ENCODE measurements at places on chromosomes 7 and 10.

DNA sequence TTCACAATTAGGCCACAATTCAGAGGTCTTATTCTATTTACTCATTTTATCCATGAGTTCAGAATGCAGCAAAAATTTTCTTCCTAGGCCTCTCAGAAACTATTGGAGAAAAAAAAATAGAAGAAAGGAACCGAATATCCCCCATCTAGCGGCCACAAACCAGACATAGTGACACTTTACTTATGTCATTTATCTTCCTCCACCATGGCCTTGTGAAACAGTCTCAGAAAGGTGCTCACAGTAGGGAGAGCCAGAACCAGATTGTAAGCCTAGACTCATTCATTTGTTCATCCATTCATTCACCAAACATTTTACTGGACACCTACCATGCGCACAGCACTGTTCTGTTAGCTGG is 16.0 kb downstream of the CREB3L2 start:
- no peak for DNase-seq

DNA sequence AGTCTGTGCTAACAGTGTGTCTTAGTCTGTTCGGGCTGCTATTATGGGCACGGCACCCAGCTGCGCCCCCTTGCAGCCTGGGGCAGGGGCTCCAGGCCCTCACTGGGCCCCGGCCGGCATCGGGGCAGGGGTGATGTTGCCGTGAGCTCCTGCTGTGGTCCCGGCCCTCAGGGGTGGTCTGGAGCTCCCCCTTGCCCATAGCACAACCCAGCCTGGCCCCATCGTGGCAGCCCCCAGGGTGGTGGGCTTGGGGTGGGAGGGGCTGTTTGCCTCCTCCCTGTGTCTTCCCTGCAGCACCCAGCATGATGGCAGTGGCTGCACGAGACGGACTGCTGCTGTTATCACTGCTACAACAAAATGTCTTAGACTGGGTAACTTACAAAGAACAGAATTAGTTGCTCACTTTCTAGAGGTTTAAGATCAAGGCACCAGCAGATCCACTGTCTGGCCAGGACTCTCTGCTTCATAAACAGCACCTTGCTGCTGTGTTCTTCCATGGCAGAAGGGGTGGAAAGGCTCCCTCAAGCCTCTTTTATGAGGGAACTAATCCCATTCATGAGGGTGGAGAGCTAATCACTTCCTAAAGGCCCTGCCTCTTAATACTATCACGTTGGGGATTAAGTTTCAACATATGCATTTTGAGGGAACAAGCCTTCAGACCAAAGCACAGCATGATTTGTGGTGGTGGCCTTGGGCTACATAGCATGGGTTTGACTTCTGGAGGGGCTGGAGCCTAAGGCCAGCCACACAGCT is 149.5 kb downstream of the SEC23IP start:
- DNase-seq, result no peak

DNA sequence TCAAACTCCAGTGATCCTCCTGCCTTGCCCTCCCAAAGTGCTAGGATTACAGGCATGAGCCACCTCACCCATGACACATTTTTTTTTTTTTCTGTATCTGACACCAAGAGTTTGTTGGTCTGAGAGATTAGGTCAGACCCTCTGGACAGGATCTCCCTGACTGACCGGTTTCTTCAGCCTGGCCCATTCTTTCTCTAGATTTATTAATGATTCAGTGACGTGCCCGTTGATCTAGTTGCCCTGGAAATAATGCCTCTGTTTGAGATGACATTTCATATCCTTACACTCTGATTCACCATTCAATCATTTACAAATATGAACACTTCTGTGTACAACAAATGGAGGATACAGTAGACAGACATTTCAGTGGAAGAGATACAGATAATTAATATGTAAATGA is 1.4 kb upstream of the ZNF212 start:
- no peak for DNase-seq

DNA sequence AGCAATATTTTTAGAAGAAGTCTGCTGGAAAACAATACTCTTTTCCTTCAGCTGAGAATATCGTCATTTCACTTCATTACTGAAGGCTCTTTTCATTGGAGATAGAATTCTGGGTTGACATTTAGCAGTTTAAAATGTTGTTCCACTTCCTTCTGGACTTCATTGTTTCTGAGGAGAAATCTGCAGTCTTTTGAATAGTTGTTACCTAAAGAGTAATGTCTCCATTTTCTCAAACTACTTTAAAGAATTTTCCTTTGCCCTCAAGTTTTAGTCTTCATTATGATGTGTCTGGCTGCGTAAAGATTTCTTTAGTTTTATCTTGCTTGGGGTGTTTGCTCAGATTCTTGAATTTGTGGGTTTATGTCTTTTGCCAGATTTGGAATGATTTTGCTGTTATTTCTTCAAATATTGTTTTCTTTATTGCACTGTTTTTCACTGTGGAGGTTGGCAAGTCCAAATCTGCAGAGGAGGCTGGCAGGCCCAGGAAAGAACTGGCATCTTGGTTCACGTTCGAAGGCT is 136.3 kb downstream of the DNAJB6 start:
- DNase-seq, result no peak

DNA sequence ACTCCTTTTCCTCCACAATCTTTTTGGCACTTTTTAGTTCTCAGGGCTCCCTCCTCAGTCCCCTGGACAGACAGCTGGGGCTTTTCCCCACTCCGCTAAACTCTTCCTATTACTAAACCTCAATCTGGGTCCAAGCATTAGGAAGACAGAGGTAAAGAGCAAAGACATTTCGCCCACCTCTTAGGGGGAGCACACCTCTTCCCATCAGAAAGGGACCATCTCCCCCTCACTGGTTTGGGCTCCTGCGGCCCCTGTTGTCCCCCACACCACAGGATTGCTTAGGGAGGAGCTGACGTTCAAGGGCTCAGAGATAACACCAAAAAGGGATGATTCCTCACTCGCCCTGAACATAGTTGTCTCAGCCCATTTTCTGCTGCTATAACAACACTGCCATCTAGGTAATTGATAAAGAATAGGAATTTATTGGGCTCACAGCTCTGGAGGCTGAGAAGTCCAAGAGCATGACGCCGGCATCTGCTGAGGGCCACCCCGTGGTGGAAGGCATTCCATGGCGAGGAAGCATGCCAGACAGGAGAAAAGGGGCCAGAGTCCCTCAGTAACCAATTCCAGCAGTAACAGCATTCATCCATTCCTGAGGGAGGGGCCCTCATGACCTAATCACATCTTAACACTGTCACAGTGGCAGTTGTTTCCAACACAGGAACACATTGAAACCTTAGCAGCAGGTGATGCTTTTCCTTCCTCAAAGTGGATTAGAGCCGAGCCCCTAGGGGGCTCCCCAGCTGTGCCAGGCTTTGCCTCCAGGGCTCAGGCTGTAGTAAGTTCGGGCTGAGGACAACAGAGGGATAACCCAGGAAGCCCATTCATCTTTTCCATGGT is 209.6 kb downstream of the EBF3 start:
- DNase-seq, result no peak

- DNase-seq, result no peak
These were observed 967 bp upstream of the GLI3 start for GRCh38 chr7:42237811-42238541.

DNA sequence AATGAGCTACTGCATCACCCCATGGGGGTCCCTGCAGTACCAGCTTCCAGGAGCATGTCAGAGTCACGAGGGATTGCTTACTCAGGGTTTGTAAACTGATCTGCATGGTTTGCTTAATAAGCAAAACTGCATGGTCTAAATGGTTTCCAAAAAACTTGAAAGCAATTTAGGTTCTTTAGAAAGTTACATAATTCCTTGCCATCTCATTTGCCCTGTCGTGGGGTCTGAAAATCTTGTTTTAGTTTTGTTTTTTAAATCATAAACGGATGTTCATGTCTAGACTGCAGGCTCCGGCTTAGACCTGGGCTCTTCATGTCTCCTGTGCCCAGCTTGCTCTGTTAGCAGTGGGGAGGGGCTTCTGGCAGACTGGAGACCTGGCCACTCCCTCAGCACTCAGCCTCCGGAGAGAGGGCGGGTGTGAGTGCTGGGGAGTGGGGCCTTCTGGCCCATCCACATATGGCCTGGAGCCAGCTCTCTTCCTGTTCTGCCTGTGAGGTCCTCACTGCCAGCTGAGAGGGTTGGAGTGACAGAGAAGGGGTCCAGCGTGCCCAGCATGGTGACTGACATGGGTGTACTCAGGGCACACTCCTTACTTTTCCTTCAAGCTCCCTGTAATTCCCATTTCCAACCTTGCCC is 17.5 kb downstream of the PRF1 start:
- DNase-seq, result no peak

DNA sequence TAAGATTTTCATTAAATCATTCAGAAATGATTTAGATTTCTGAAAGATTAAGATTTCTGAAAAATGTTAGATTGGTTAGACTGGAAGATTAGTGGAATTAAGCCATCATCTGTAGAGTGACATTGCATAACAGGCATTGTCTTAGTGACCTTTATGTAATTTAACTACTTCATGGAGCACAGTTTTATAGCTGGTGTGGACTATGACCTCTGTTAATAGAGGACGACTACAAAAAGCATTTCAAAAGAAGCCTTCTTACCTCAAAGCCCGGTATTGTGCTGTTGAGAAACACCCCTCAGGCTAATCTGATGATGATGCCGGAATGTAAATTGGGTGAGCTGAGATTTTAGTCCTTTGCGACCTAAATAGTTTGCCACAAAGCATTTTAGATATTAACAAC is 55.6 kb downstream of the GALNT11 start:
- no peak for DNase-seq

DNA sequence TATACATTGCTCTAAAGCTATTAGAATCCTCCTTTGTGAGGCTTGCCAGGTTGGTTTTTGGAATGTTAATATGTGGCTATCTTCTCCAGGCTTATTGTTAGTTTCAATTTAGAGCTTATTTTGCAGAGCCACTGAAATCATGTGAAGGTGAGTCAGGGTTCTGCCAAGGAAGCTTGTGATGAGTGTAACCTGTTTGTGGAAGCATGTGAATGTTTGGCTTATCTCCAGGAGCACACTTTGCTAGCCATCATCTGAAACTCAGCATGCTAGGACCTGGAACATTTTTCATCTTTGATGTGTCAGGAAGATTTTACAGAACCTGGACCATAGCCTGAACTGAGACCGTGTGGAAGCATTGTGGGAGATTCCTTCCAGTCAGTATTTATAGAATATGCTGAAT is 197.3 kb downstream of the PPP1R9A start:
- no peak for DNase-seq

DNA sequence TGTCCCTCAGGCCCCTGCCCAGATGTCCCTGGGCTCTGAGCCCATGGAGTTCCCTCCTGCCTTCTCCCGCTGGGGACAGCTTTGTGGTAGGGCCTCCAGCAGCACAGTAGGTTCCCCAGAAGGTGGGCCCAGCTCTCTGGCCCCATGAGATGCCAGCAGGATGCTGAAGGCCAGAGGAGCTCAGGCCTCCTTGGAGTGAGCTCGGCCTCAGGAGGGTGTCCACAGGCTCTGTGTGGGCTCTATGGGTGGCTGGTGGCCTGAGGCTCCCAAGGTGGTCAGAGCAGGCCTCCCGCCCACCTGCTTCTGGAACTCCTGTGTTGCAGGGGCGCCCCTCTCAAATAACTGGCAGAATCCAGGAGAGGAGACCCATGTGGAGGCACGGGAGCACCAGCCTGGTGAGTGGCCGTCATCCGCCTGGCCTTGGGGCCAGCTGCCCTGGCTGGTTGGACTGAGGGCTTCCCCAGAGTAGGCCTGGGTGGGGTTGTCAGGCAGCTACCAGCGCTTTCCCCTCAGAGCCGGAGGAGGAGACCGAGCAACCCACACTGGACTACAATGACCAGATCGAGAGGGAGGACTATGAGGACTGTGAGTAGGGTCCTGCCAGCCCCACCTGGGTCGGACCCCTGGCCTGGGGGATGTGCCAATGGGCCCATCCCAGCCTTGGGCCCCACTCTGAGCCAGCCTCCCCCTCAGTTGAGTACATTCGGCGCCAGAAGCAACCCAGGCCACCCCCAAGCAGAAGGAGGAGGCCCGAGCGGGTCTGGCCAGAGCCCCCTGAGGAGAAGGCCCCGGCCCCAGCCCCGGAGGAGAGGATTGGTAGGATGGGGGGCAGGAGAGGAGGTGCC is 3.2 kb downstream of the AEBP1 start:
- DNase-seq, result no peak

DNA sequence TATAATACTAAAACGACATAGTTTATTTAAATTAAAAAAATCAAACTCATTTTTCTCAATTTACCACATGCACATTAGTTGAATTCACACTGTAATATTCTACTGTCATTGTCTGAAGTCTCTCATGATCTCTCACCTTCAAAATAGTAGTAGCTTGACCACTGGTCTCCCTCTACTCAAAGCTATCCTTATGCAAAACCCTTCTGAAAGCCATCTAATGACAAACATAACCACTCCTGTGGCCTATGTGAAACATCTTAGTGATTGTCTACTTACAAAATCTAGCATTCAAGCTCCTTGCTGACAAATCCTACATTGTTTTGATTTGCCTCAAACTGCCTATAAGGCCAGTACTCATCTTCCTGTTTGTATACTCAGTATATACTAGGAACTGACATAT is 606.0 kb upstream of the GHITM start:
- DNase-seq, result no peak

- no peak for DNase-seq
These were observed 162.6 kb downstream of the PPP1R3A start for GRCh38 chr7:113756250-113756649.

DNA sequence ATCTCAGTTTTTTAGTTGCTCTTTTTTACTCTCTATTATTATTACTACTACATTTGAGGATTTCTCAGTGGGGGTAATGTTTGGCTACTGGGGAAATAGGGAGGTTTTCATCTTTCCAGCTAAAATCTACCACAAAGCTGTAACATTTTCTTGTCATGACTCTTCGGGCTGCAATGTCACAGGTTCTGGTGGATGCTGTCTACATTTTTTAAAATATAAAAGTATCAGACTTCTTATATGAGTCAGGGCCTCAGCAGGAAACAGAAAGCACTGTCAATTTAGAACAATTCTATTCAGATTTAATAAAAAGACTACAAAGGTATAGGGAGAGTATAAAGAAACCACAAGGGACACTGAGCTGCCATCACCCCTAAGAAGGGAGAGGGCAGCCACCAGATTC is 61.6 kb downstream of the DNAJC12 start:
- DNase-seq, result no peak

- DNase-seq, result no peak
These were observed 48.3 kb downstream of the ADRA2A start for GRCh38 chr10:111125102-111125501.

DNA sequence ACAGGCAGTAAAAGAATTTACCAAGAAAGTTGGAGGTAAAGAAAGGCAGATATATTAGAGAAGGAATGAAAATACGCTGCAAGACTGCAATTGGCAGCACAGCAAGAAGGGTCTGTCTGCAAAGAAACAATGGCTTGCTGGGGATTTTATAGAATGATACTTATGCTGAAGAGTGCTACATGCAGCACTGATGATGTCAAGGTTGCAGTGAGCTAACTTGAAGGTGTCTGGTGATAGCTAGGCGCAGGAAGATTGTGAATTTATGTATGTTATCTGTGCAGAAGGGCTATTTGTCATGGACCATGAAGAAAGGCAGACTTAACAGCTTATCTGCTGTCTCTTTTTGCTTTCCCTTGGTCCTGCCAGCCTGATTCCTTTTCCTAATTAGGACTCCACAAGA is 319.3 kb upstream of the KMT2E start:
- no peak for DNase-seq

DNA sequence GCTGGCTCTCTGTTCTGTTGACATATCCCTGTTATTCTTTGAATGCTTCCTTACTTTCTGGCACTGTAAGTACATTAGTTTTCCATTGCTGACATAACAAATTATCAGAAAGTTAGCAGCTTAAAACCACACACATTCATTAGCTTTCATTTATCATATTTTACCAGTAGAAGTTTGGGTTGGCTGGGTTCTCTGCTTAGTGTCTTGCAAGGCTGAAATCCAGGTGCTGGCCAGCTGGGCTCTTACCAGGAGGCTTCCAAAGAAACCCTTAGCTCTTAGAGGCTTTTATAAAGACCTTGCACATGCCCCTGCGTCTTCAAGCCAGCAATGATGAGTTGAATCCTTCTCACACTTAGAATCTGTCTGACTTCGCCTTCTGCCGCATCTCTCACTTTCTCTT is 160.6 kb downstream of the MLLT10 start:
- no peak for DNase-seq
